ENCODE measurements at places on chromosomes 7 and 10.

DNA sequence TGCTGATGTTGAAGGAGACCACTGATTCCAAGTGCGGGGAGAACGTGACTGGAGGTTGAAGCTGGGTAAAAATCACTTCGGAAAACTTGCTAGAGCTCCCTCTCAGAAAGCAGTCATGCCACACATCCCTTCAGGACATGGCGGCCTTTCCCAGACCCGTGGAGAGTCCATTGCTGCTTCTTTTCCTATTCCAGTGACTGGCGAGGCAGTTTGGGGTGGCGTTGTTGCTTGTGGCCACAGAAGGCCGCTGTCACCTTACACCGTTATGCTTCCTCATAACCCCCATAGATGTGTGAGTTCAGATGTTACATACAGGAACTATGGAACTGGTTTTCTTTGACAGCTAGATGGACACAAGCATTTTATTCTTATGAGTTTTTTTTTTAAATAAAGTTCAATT lies 235.6 kb upstream of the POM121L12 start:
- no peak for DNase-seq

DNA sequence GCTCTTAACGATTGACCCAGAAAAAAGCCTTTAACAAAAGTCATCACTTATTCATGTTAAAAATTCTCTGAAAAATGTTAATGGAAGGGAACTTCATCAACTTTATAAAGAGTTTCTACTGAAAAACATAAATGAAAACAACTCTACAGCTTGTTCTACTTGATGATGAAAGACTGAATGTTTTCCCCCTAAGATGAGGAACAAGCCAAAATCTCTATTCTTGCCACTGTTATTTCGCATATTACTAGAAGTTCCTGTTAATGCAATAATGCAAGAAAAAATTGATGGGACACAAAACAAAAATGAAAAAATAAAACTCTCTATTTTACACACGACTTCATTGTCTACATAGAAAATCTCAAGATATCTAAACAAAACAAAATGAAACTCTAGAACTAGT lies 249.8 kb upstream of the AKR1E2 start:
- no peak for DNase-seq

- no peak for DNase-seq
Observed at GRCh38 chr7:75711656-75712514, 26.9 kb downstream of the HIP1 start.

GRCh38 chr7:141072548-141073172 lies 1.2 kb upstream of the TMEM178B start:
- no peak for DNase-seq

- no peak for DNase-seq
Observed at GRCh38 chr10:12590675-12591659, 241.6 kb downstream of the CAMK1D start.

DNA sequence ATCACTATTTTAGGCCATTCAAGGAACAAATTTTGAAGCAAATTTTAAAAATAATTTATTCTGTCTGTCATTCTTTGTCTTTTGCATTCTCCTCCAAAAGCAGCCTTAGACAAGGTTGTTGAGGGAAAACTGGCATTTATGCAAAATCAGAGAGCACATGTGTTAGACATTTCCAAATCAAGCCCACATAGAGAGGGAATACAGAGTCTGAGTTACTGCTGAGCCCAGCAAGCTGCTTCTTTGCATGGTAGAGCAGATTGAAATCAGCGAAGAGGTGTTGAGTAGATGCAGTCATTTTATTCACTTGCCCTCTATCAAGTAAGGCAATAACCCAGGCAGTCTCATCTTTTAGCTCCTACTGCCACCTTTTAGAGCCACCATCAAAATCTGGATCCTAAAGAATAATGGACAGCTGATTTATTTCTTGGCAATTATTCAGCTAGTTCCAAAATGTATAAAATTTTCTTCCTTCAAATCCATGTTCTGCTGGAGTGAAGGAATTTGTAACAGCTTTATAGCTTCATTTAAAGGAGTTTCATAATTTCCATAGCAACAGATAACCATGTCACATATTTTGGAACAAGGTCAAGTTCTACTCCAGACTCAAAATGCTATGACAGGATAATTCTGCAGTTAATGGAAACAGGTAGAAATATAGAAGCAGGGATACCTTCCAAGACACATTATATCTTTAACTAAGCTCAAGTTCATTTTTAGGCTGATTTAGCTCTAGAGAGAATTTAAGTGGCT lies 7.3 kb upstream of the PCDH15 start:
- DNase-seq: no peak

DNA sequence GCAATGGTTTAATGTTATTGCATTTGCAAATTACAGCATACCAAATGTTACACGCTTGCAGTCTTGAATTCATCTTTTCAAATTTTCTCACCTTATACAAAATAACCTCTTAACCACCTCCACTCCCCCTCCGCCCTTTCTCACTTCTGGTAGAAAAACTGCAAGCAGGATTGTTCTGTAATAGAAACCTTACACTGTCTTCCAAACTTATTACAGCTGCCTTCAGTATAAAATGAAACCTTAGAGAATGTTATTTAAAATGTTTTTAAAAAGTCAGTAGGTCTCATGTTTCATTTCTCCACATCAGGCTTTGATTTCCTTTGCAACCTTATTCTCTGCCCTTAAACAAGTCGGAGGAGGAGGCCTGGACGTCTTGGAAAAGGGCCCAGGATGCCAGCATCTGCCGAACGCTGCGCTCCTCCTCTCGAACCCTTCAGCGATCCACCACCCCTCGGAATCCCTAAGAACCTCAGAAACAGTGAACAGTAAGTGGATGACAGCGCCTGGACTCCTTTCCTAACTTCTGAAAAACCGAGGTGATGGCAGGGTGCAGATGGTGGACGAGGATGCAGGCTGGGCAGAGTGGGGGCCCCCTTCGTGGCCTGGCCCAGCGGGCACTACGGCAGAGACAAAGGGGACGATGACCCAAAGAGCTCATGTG lies 74.0 kb downstream of the FGFR2 start:
- no peak for DNase-seq

DNA sequence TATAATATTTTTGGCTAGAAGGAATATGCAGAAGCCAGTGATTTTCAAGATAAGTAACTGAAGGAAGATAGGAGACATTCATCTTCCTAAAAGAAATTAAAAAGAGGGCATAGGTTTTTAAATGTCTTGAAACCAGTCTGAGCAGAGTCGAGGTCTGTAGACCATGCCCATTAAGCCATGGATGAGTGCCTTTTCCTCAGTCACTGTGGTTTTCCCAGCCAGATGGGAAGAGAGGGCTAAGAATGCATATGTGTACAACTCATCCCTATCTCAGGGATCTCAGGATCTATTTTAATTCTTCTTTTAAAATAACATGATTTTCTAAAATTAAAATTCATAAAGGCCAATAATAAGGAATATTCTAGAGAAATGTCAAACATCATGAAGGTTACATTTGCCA lies 112.8 kb downstream of the PPP1R3A start:
- DNase-seq: no peak

All from Panc1 (cell line).